Activated CD4-positive, alpha-beta T cell treated with anti-CD3 and anti-CD28 coated beads, Interleukin-2, Interleukin-6, amounts not matched to agents 100 ng/mL and 50 ng/mL, durations not matched to agents 16 hours and 8 hours (primary cell): ENCODE measurements at places on chromosomes 13 and 19.

DNA sequence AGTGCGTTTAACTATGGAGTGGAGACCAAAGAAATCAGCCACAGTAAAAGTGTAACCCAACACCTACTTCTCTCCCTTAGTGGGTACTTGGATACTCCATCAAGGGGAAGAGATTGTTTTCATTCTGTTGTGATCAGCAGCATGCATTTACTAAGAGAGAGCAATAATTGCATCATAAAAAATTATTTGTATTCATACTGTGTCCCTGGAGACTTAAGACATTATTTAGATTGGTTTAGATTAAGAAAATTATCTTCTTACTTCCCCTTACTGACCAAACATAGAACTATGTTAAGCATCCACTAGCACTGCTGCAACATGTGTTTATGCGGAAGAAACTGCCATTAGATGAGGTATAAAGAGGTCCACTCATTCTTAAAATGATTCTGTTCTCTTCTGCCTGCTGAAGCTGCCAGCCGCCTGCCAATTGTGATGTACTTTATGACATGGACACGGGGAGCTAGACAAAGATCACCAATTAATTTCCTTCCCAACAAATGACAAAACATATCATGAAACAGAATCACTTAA, 738.5 kb downstream of the DIAPH3 start:
- no peak for DNase-seq

DNA sequence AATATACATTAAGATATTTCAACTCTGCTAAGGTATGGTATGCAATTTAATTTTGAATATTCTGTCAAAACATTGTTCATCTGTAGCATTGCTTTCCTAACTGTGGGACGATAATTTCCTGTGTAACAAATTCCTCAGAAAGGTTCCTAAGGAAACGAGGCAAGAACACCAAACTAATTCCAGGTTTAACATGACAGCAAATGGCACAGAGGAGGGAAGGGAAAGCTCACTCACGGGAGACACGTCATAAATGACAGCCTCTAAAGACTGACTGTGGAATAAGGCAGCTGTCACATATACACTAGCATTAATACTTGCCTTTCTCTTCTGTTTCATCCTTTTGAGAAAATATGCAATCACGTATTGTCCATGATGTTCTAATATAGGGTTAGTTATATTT, 380.6 kb downstream of the LIG4 start:
- no peak for DNase-seq

- DNase-seq = no peak
These were observed 1.5 kb downstream of the AKT2 start for GRCh38 chr19:40283414-40284250.

GRCh38 chr19:18328340-18329034, 5.6 kb upstream of the LSM4 start:
- peak; percentile 95 for DNase-seq

DNA sequence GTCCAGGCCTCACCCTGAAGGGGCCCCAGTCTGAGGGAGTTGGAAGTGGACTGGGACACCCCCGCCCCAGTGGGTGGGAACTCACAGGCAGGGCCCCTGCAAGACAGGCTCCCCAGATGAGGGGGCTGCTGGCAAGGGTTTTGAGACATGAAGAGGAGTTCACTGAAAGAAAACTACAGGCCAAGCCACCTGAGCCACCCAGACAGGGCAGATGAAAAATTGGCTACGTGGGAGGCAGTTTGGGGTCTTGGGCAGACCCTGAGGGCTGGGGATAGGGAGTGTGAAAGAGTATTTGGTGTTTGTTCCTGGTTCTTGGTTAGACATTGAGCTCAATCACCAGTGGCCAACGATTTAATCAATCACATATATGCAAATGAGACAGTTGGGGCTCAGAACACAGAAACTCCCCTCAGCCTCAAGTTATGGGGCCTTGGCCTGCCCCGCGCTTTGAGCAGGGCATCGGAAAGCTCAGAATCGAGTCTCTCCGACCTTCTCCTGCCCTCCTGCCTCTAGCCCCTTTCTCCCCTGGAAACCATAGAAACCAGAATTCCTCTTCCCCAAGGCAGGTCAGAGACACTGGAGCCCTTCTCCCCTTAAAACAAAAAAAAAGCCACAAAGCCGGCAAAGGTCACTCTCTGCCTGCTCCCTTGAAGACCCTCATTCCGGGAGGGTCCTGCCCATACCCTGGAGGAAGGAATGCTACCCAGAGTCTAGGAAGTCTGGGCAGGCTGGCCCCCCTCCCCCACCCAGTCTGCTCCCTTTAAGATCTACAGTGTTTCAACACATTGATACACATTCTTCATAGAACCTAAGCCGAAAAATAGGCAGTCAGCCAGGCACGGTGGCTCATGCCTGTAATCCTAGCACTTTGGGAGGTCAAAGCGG, 1.3 kb upstream of the ISYNA1 start:
- no peak for DNase-seq

DNA sequence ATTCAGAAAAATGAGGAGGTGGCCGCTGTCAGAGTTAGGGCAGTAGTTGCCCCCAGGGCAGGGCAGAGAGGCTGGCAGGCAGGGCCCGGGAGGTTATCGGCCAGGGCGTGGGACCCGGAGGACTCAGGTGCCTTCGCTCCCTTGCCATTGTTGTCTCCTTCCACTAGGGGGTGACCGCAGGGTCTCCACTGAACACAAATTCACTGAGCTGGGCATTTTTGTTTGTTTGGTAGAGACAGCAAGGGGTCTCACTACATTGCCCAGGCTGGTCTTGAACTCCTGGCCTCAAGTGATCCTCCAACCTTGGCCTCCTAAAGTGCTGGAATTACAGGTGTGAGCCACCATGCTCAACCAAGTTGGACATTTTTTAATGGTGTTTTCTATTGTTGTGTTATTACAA, 25.1 kb downstream of the CARS2 start:
- peak; percentile 27 for DNase-seq

GRCh38 chr13:21641629-21642028, 29.2 kb upstream of the FGF9 start:
- no peak for DNase-seq
